ENCODE measurements at places on chromosomes 3 and 15.

- DNase-seq = no peak
These were observed 186.9 kb downstream of the ARRDC4 start for GRCh38 chr15:98147415-98147814.

GRCh38 chr15:52254391-52254790, 41.2 kb downstream of the MYO5C start:
- DNase-seq = no peak

DNA sequence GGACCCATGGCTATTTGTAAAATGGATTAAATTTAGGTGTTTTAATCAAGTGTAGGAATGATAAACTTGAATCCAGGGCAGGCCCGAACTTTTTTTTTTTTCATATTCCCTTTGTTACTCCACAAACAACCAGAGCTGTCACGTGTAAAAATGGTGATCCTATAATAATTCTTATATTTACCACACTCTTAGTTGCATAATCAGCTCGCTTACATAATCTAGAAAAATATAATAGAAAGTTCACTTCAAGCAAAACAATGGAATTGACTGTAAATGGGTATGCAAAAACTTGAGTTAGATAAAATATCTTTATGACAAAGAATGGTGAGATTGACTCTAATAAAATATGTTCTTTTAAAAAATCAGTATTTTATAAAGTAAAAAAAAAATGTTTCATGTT, 2.1 kb upstream of the PAQR9 start:
- DNase-seq = no peak

DNA sequence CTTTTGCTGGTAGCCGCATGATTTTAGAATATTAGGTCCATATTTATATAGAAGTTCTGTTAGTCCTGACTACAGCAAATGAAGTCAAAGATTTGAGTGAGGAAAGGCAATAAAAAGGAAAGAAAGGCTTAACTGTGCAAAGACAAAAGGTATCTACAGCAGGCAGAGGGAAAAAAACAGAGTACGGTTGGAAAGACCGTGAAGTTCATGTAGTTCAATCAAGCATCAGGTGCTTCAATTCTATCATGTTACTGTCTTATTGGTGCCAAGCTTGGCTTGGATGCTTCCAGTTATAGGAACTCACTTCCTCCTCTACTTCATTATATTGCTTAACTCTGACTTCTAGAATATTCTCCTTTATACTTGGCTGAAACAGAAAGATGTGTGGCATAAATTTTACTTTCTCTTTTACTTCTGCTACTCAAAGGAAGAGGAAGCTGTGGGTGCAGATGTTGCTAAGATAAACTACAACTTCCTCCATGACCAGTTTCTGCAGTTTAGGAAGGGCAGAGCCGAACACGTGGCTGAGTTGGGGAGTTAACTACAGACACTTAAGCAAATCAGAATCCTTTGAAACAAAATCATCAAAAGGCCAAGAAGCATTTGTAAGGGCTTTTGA, 72.6 kb upstream of the ZBED2 start:
- DNase-seq = no peak

GRCh38 chr15:96428742-96429141, 98.2 kb downstream of the NR2F2 start:
- no peak for DNase-seq

DNA sequence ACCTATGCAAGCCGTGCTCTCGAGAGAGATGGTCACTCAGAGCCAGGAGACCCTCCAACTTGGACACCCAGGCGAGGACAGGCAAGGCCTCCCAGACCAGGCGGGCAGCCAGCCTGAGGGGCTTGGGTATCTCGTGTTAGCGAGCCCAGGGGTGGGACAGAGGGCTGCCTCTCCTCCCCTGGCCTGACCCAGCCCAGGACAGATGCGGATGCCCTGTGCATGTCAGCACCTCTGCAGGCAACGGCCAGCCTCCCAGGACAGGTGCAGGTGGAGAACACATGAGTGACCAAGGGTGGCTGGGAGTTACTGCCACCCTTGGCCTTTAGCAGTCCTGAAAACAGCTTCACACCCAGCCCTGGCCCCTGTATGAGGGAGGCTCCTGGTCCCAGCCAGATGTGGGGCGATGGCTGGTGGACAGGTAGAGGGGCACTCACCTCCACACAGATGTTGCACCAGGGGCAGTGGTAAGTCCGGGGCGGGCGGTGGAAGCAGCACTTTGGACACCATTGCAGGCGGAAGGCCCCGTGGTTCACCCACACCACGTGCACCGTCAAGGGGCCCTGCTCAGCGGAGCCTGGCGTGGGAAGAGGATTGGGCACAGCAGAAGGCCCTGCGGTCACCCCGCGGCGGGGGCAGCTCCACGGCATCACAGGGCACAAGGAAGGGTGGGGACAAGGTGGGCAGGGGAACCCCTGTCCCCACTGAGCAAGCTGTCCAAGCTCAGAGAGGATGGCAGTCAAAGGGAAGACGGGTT, 2.1 kb downstream of the ZDHHC19 start:
- DNase-seq = no peak

DNA sequence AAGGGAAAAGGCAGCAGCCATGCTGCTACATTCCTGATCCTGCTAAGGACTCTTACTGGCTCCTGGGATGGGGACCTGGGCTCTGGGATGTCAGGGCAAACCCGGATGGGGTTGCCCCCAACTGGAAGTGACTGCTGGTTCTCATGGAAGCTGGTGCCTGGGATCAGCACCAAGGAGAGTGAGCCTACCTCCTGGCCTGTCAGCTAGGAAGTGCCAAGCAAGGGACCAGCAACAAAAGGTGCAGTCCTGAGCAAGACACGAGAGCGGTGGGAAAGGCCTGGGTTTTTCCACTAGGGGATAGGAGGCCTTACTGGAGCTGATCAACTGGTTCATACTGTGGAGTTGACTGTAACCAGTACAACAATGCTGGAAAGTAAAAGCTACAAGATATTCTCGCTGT, 47.9 kb upstream of the SYNM start:
- DNase-seq = no peak

- DNase-seq = no peak
These were observed 4.8 kb downstream of the SIDT1 start for GRCh38 chr3:113537155-113537554.
